ENCODE measurements at places on chromosomes 12 and 14.

DNA sequence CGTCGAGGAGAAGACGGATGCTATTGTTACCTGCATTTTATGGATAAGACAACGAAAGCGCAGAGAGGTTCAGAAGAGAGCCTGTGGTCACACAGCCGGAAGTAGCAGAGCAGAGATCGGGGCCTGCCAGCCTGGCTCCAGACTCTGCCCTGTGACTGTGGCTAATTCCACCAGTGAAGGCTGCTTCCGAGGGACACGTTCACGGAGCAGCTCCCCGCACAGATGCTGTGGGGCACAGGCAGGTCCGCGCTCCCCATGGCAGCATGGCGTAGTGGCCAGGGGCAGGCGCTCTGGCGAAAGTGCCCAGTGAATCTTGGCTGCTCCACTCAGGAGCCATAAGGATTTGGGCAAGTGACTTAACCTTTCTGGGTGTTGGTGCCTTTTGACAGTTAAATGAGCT is 9.8 kb downstream of the RIMBP2 start:
- DNase-seq, result no peak

- no peak for DNase-seq
Observed at GRCh38 chr12:89977405-89978085, 268.9 kb upstream of the ATP2B1 start.

GRCh38 chr14:93075891-93076290 is 39.8 kb downstream of the ITPK1 start:
- DNase-seq, result no peak

- DNase-seq, result no peak
Observed at GRCh38 chr12:102681747-102682146, 201.4 kb upstream of the IGF1 start.

- DNase-seq, result no peak
Observed at GRCh38 chr12:27105746-27106536, 23.6 kb upstream of the C12orf71 start.

DNA sequence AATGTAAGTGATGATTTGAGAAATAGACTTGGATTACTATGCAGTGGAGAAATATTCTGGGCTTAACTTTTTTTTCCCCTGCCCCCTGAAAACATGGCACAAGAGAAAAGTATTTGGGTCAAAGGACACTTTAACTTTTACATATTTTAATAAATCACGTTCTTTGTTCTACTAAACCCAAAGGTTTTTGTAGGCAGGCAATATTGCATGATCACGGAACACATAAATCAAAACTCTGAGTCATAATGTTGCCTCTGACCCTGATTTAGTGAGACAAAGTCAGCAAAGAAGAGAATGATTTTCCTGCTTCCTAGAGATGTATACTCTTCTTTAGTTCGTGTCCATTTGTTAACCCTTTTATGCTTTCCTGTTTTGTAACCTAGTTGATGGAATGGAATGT is 38.0 kb downstream of the ABCD2 start:
- DNase-seq, result no peak

GRCh38 chr12:87513536-87514280 is 515.5 kb downstream of the C12orf50 start:
- DNase-seq, result no peak

GRCh38 chr12:26158078-26158764 is 33.4 kb upstream of the BHLHE41 start:
- no peak for DNase-seq

GRCh38 chr12:18165889-18166288 is 75.9 kb upstream of the RERGL start:
- DNase-seq, result no peak

- no peak for DNase-seq
Observed at GRCh38 chr12:96864335-96864734, 42.7 kb upstream of the NEDD1 start.

- no peak for DNase-seq
Observed at GRCh38 chr12:20119596-20120402, 248.5 kb upstream of the PDE3A start.

DNA sequence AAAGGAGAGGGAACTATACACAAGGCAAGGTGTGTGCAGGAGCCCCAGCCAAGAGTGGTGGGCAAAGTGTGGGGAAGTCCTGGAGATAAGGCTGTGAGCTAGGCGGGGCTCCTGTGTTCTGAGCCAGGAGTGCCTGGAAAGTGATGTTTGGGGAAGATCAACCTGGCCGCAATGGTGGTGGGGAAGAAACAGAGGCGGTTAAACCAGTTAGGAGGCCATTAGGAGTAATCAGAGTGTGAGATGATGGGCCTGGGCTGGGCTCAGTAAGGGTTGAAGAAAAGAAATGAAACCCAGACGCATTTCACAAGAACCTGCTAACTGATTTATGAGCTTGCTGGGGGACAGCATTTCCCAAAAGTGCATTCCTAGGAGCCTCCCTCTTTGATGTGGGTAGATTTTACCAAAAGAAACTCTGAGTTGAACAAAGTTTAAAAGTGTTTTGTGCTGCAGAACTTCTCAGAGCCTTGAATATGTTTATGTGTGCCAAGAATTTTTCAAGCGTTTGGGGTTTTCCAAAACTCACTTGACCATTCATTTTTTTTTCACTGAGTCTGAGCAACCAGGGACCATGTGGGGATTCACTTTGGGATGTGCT is 34.2 kb upstream of the LRP1-AS start:
- DNase-seq, result no peak
